ENCODE measurements at places on chromosomes 13 and 19. TPM values are rescaled to one million over a fixed set of nuclear protein-coding genes. Genes with fewer than 3 reads are reported as not detected.

GRCh38 chr19:1907563-1908363, 2.6 kb downstream of the ADAT3 start:
- no peak for DNase-seq

DNA sequence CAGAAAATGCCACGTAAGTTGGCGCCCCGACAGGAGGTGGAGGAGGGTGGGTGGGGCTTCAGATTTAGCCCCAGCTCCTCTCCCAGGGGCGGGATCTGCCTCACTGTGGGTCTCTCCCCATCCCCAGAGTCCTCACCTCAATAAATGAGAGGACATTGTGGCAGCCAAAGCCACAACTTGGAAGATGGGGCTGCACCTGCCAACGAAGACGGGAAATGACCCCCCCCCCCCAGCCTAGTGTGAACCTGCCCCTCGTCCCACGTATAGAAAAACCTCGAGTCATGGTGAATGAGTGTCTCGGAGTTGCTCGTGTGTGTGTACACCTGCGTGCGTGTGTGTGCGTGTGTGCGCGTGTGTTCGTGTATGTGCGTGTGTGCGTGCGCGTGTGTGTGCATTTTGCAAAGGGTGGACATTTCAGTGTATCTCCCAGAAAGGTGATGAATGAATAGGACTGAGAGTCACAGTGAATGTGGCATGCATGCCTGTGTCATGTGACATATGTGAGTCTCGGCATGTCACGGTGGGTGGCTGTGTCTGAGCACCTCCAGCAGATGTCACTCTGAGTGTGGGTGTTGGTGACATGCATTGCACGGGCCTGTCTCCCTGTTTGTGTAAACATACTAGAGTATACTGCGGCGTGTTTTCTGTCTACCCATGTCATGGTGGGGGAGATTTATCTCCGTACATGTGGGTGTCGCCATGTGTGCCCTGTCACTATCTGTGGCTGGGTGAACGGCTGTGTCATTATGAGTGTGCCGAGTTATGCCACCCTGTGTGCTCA, 1.5 kb upstream of the TRAPPC5 start:
- no peak for DNase-seq

DNA sequence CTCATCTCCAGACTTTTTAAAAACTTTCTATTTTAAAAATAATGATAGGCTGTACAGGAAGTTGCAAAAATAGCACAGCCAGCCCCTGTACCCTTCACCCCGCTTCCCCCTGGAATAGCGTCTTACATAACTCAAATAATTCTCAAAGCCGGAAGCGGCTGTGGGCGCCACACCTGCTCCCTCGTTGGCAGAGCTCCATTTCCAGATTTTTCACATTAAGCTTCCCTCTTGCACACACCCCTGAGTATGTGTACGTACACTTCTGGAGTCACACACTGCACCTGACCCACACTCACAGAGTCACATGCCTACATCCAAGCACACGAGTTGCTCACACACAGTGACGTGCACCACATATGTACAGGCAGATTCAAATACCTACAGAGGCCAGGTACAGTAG, 24.9 kb upstream of the DPP9 start:
- no peak for DNase-seq

DNA sequence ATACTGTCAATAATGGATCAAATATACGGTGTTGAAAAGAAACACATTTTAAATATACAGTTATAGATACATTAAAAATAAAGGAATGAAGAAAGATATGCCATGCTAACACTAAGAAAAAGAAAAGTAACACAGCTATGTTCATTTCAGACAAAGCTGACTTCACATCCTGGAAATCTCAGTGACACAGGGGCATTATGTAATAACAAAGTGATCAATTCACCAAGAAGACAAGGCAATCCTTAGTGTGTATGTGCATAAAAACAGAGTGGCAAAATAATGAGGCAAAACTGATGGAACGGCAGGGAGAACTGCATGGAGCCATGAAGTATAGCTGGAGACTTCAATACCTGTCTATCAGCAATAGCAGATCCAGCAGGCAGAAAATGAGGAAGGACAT, 13.1 kb downstream of the ZNF14 start:
- no peak for DNase-seq

DNA sequence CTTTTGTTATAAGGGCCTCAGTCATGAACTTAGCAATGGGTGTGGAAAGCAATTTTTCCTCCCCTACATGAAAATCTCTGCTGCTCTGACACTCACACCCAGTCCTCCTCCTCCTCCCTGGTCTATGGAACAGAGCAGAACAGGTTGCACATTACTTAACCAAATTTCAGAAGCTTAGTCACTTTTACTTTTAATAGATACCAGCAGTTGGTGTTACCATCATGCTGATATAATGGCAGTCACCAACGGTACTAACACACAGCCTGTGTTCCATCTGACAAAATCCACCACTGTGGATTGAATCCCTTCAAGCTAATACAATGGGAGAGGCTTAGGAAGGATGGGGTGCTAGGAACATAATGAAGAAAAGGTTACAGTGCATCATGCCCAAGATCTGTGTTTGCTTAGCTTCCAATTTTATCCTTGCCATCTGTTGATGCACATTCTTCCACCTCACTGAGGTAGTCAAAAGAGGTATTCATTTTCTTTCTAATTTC, 9.8 kb downstream of the TPT1 start:
- no peak for DNase-seq

GRCh38 chr13:21079761-21080592, 18.6 kb upstream of the LATS2 start:
- DNase-seq, result no peak

DNA sequence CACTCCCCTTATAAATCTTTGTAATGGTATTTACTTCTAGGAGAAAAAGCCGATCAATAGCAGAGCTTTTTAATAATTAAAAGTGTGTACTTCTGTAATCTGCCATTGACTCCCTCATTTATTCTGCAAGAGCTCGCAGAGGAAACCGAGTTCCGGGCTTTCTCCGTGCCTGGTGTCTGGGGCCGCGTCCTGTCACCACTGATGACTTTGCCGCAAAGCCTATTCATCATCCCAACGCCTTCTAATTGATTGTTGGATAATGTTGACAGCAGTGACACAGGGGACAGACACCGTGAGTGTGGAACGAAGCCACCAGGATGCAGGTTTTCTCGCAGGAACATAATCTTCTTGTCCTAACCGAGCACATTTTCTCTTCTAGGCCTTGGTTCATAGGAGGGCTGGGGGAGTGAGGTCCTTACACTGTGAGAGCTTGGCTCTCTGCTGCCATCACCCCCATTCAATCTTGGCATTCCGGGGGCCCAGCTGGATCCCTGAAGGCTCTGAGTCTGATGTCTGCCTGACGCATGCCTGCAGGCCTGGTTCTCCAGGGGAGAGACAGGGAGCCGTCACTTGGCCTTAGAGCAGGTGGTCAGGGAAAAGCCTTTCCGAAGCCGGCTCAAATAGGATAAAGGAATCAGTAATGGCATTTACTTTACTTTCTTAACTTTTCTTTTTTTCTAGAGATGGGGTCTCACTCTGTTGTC, 110.3 kb downstream of the KDM4B start:
- no peak for DNase-seq

- DNase-seq, result no peak
These were observed 40.5 kb downstream of the GATAD2A start for GRCh38 chr19:19445911-19446361.

DNA sequence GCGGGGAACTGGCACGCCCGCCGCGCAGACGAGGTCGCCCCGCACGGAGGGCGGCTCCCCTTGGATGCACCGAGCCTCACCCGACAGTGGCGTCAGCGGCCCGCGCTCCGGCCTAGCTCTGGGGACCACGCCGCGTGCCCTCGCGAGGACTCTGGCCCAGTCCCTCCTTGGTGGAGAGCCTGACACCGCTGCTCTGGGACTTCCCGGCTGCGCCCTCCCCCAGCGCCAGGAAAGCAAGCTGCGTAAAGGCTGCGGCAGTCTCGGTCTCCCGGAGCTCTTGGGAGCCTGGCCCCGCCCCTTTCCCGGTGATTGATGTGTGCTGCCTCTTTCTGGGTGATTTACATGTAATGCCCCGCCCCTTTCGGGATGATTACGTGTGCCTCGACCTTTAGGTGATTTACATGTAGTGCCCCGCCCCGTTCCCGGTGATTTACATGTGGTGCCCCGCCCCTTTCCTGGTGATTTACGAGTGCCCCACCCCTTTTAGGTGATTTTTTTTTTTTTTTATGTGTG, at the start of gene LENG9:
TSS of gene LENG9 (minus strand) at position 248 of the 513 bp plus-strand sequence. CDS start 252 bp downstream, outside the sequence.
- peak; percentile 92 for DNase-seq

DNA sequence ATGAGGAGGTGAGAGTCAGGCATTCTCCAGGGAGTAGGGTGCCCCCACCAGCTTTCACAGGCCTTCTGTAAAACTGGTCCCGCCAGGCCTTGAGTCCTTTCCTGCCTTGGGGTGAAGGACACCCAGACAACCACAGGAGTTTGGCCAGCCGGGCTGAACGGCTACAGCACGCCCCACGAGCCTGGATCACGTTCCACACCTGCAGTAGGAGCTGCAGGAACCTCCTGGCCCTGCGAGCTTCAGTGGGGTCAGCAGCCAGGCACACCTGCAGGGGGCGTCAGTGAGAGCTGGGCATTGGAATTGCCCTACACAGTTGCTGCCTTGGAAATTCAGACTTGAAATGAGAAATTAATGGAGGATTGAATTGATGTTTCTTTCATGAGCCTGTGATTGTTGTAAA, 45.7 kb downstream of the COL4A2 start:
- DNase-seq, result no peak

- no peak for DNase-seq
These were observed 163.0 kb downstream of the HS6ST3 start for GRCh38 chr13:96252903-96253302.

GRCh38 chr13:55483626-55484158, 1657.0 kb upstream of the PRR20A start:
- DNase-seq, result no peak

GRCh38 chr19:14434543-14435319, 1.6 kb downstream of the PKN1 start:
- DNase-seq, result no peak

GRCh38 chr13:64158908-64159307, 2743.3 kb upstream of the PCDH20 start:
- no peak for DNase-seq

DNA sequence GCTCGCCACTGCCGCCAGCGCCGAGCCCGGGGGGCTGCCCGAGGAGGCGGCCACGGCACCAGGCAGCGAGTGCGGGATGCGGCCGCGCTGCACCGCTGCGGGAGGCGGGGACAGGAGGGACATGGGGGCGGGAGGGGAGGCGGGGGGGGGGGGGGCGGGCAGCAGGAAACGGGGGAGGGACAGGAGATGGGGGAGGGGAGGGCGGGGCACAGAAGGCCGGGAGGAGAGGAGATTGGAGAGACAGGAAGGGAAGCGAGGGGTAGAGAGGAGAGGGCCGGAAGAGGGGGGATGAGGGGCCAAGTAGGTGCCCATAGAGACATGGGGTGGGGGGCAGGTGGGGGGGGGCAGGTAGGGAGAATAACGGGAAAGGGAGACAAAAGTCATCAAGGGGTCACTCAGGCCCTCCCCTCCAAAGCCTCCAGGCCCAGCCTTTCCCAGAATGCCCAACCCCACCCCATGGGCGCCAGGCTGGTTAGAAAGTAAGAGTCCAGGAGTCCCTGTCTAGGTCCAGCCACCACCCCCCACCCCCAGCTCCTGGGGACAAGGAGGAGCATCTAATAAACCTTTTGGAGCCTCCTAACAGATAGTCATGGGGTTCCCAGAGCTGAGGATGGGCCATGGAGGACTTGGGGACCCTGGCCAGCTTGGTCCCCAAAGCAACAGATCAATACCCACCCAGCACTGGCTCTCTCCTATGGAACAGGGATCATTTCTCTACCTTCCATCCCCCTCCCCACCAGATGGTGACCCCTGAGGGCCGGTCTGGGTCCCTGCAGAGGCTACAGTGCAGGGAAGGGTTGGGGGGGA, 9.5 kb downstream of the NR2F6 start:
- DNase-seq, result no peak

GRCh38 chr13:97474349-97474980, 40.5 kb downstream of the RAP2A start:
- DNase-seq, result no peak

GRCh38 chr19:4052993-4053422, 13.7 kb downstream of the ZBTB7A start:
- DNase-seq, result peak; percentile 65

GRCh38 chr19:50359328-50359818, 6.1 kb downstream of the NAPSA start:
- no peak for DNase-seq

GRCh38 chr19:50205681-50206138, 2.3 kb downstream of the MYH14 start:
- no peak for DNase-seq

DNA sequence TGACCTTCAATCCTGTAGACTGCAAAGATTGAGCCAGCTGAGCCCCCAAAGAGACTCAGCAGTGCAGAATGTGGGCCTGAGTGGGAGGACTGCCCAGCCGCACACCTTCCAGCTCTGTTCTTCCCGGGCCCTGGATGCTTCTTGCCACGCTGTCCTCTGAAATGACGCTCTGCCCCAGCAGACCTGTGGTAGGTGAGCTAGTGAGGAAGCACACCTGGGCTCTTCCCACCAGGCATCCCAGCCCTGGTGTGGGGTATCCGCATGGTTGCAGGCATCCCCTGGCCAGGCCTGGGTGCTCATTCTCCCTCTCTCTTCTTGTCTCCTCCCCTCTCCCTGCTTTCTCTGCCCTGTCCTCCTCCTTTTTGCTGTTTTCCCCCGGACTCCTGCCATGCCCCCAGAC, 9.8 kb upstream of the MZF1 start:
- DNase-seq, result no peak

- no peak for DNase-seq
These were observed 2.3 kb upstream of the DACH1 start for GRCh38 chr13:71869274-71869673.

- DNase-seq, result no peak
These were observed 32.4 kb downstream of the ZNF787 start for GRCh38 chr19:56088497-56089215.

GRCh38 chr13:71217827-71218226, 649.2 kb downstream of the DACH1 start:
- no peak for DNase-seq

DCT gene
- total RNA-seq, result 19.7 TPM

SOX1 gene
- 0.17 TPM for total RNA-seq

LYPD5 gene
- total RNA-seq, result 0.85 TPM

CYP4F3 gene
- 0.40 TPM for total RNA-seq

NANOS3 gene
- total RNA-seq, result 2.8 TPM

CGB5 gene
- total RNA-seq, result not detected

SBSN gene
- total RNA-seq, result 0.53 TPM

KRTDAP gene
- 2.0 TPM for total RNA-seq

SUPT5H gene
- 142 TPM for total RNA-seq

BCAM gene
- total RNA-seq, result 124 TPM

ERVV-1 gene
- total RNA-seq, result 0.17 TPM

ZNF221 gene
- 12.2 TPM for total RNA-seq

FSTL3 gene
- total RNA-seq, result 11.0 TPM

F2RL3 gene
- total RNA-seq, result not detected

TDRD3 gene
- total RNA-seq, result 14.8 TPM
